ENCODE measurements at places on chromosomes 2 and 18.
A peak's percentile ranks its signal among the peaks of the same experiment; 100 is the strongest.

- DNase-seq = no peak
Measured at GRCh38 chr2:142824756-142825155, 52.7 kb upstream of the KYNU start.

DNA sequence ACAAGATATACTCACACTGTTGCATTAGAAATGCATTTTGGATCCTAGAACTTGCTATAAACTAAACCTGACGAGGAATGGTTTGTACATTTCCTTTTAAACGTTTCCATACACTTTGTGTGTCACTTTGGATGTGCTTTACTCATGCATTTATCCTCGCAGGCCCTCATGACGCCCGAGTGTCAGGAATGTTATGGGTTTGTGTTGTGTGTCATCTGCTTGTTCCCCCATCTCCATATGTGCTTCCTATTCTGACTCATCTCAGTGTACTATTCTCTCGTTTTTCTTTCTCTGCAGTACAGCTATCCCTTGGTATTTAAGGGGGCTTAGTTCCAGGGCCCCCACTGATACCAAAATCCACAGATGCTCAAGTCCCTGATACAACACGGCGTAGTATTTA lies 121.5 kb upstream of the RASGRP3 start:
- no peak for DNase-seq

DNA sequence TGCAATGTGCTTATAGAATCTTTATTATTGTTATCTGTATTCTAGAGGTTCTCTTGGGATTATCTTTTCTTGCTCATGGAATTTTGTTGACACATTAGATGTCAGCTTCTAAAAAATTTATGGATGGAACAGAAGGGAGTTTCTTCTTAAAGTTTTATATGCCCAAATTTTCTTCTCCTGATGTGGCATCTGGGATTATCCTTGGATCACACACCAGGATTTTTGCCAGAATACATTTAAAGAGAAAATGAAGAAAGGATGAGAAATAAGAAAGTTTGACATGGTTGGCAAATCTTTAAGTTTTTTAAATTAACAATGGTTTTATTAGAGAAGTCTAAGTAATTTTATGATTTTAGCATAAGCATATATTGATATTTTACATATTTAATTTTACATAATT lies 706.7 kb upstream of the TMEFF2 start:
- no peak for DNase-seq

DNA sequence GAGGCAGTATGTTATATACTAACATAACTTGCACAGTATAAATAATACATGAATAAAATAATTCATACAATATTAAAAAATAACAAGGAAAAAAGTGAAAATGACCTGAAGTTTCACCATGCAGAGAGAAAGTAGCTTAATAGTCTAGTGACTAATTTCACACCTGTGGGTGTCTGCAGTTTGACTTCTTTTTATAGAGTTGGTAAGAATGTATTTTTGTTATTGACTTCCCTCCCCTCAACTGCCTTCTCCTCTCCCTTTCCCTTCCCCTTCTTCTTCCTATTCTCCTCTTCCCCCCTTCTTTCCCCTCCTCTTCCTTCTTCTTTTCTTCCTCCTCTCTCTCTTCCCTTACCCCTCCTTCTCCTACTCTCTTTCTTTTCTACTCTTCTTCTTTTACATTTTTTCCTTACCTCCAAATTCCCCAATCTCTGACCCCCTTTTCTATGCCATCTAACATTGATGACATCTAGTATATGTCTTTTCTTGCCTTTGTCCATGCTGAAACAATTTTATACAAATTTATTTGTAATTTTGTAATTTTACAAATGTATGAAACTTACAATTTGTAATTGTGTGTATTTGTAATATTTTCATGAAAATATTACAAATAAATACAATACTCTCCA lies 3.1 kb downstream of the DNAH6 start:
- no peak for DNase-seq

DNA sequence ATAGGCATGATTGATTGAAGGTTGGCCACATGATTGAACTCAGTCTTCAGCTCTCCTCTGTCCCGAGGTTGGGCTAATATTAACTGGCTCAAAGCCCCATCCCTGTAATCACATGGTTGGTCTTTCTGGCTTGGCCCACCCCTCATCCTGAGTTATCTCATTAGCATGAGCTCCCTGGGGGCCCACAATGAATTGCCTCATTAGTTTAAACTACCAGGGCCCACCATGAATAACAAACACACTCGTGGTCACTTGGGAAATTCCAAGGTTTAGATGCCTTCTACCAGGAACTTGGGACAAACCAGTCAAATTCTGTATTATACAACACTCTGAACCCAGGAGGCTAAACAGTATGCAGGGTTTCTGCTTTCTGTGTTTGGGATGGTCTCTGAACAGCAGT lies 121.7 kb upstream of the B3GNT2 start:
- no peak for DNase-seq

DNA sequence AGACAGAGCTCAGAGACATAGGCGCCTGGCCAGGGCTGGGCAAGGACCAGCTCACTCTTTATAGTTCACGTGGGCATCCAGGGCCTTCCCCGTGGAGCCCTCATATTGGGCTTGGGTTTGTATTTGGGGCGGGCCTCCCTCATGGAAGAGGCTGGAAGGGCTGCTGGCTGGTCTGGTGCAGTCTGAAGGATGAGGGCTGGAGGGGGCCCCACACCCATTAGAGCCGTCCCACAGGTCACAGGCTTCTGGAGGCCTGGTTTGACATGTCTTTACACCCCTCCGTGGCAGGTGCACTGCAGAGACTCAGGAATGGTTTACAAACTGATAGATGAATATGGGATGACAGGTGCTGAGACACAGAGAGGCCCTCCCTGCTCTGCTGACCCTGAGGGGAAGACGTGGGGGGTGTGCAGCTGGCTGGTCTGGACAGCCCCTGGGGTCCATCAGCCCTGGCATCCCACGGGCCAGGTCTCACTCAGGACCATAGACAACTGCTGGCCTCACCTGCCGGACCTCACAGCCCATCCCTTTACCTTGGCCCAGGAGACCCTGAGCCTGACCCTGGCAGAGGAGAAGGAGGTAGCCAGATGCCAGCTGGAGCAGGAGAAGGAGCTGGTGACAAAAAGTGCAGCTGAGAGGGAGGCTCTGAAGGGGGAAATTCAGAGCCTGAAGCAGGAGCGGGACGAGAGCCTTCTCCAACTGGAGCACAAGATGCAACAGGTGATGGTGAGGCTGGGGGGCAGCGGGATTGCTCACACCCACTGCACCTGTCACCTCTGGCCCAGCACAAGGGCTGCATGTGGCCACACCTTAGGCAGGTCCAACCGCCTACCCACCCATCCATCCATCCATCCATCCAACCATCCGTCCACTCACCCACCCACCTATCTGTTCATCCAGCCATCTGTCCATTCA lies 43.9 kb downstream of the CROCC2 start:
- no peak for DNase-seq

- no peak for DNase-seq
Measured at GRCh38 chr2:220057391-220057790, 430.0 kb downstream of the SLC4A3 start.

DNA sequence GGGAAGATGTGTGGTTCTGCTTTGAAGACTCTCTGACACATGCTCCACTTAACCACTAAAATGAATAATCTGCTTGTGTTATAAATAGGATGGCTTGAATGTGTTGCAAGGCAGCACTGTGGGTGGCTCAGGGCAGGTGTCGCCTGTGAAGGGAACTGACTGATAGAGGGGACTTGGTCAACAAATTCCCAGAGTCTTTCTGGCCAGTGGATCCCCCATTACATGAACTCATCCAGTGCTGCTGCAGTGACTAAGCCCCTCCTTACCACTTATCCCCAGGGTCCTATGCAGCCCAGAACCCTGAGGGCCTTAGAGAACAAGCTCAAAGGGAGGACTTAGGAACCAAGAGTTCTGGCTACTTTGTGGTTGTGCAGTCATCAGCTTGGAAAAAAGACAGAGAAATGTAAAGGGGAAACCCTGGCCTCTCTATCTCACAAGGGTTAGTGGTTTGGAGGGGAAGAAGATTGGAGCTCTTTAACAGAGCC lies 226.2 kb upstream of the TNP1 start:
- peak; percentile 29 for DNase-seq

GRCh38 chr2:240970104-240970503 lies 28.3 kb upstream of the SNED1 start:
- no peak for DNase-seq

- DNase-seq = no peak
Measured at GRCh38 chr2:69926849-69927515, 12.1 kb downstream of the MXD1 start.

GRCh38 chr2:47065771-47066380 lies 89.2 kb downstream of the STPG4 start:
- DNase-seq = no peak

DNA sequence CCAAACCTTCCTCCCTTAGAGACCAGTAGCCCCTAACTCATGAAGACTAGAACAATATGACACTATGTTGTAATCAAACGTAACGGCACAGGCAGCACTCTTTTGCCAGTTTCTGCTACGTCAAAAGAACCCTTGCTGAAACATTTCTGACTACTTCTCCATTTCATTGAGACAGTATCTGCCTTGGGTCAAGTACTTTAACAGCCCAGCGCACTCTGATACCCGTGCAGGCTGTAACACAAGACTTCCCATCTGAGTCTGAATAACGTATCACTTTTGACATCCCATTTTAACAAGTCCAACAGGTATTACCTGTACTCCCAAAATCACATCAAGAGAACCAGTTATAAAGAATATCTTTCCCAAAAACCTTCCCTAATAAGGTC lies 38.4 kb downstream of the TBC1D8 start:
- no peak for DNase-seq

DNA sequence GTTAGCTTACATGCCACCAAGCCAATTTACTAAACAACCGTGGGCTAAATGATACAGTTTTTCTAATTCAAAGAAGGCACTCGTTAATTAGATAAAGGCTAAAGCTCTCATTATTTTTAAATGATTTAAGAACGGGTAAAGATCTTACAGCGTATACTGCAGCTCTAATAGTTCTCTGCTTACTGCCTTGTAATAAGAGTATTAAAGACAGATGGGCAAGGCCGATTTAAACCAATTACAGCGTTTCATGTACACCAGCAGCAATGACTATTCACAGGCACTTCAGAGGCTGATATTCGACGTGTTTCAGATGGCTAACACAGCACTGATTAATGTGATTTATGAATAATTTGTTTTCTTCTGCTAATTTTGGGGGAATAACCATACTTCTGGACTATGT lies 259.3 kb downstream of the ZNF407 start:
- DNase-seq = no peak

DNA sequence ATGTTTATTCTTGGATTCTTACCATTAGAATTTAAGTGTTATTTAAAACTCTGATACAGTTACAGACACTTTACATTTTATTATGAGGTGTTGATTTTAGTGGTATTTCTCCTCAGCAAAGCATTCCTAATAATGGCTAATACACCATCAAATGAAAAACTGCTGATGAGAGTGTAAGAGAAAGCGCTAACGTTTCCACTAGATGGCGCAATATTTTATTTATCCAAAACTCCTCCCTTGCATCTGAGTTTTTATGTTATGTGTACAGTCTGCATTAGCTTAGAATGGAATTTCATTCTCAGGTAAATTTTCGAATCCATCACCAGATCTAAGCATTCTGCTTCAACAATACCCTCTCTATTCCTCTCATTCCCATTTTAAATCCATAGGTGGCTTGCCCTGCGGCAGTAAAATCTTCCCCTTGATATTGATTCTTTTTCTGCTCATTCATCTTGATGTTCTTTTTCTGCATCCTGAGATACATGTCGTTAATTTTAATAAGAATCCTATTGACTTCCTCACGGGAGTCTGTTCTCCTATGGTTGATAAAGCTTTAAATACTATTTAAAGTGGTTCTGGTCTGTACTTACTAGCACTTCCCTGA lies 53.9 kb downstream of the PRKRA start:
- peak; percentile 82 for DNase-seq

GRCh38 chr2:40611196-40611595 lies 159.3 kb upstream of the SLC8A1 start:
- DNase-seq = no peak

All from G401 (cell line).